ENCODE measurements at places on chromosomes 7 and 10. TPM values are rescaled to one million over a fixed set of nuclear protein-coding genes. Genes with fewer than 3 reads are reported as not detected.

Gene ANXA8
- total RNA-seq: 3.0 TPM

Gene TRIM8
- 117 TPM for total RNA-seq

Gene INHBA
- 1.5 TPM for total RNA-seq

Gene C10orf62
- total RNA-seq: 0.35 TPM

Gene NUTM2E
- total RNA-seq: 0.10 TPM

Gene CALHM1
- not detected for total RNA-seq

Gene FKBP14
- total RNA-seq: 12.8 TPM

Gene MCM7
- total RNA-seq: 23.9 TPM

Gene MEIG1
- total RNA-seq: not detected

Gene RPP38
- total RNA-seq: 8.4 TPM

Gene IFIT2
- 7.0 TPM for total RNA-seq

Gene C10orf53
- total RNA-seq: not detected

Gene CROT
- 8.8 TPM for total RNA-seq

Gene SEMA3C
- total RNA-seq: 71.7 TPM

GRCh38 chr7:31981874-31982390 is 88.3 kb downstream of the PDE1C start:
- DNase-seq: peak; percentile 52

GRCh38 chr10:71512761-71513539 is 116.2 kb downstream of the CDH23 start:
- no peak for DNase-seq

DNA sequence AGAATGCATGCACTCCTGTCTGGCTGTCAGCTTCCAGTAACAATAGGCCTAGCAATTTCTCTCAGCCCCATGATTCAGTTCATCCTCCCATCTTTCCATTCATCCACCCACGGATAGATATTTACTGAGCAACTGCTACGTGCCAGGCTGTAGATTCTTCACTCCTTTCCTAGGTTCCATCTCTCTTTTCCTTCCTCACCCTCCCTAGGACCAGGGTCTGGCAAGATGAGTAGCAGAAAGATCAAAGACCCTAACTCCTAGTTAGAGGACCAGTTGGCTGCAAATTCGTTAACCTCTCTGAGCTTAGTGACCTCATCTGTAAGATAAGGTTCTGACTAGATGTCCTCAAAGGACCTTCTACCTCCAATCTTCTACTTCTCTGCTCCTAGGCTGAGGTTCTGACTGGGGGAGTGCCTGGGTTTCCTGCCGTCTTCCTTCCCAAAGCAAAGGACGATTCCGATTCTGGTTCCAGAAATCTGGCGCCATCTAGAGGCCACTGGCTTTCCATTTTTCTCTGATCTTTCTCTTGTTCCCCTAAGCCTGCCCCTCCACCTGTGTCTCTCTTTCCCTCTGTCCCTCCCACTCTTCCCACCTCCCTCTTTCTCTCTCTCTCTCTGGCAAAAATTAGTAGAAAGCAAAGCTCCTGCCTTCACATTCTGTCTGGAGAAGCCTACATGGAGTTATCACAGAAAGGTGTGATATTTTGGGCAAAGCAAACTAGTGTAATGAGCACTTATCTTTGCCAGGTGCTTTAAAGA is 26.2 kb downstream of the TBATA start:
- peak; percentile 57 for DNase-seq

- peak; percentile 62 for DNase-seq
Observed at GRCh38 chr10:79322616-79323543, 24.4 kb upstream of the PPIF start.

DNA sequence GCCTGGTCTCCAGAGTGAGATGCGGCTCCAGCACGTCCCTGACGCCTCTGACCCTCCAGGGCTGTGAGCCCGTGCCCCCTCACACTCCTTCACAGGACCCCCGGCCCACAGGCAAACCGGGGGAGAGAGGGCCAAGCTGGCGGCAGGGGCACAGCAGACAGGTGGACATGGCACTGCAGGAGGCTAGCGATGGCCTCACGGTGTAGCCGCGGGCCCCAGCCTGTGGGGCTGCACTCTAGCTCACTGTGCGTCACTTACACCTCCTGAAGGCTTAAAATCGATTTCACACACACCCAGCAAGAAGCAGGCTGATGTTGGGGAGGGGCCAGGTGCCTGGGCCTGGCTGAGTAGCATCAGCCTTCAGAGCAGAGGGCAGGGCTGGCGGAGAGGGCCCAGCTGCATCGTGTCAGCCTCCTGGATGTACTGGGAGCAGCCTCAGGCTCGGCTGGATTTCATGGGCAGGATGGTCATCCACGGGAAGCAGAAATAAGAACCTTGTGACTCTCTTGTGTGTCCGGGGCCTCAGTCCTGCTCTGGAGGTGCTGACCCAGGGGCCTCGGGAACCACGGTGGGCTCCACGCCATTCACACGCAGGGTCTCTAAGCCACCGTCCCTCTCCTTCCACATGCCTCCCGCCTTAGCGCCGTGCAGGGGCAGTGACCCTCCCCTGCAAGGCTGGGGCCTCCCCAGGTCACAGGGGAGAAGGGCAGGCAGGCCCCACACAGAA is 19.4 kb upstream of the KNDC1 start:
- DNase-seq: peak; percentile 19

GRCh38 chr7:6158424-6159096 is 113.9 kb downstream of the CYTH3 start:
- no peak for DNase-seq

- DNase-seq: no peak
Observed at GRCh38 chr10:64515970-64516699, 994.9 kb downstream of the REEP3 start.

- DNase-seq: no peak
Observed at GRCh38 chr7:157673573-157673972, 336.8 kb downstream of the DNAJB6 start.

GRCh38 chr7:141232286-141233051 is 158.6 kb downstream of the TMEM178B start:
- no peak for DNase-seq

GRCh38 chr7:8260871-8261694 is 884 bp downstream of the ICA1 start:
- peak; percentile 78 for DNase-seq

- DNase-seq: no peak
Observed at GRCh38 chr10:61663466-61663865, 737 bp downstream of the CABCOCO1 start.

- no peak for DNase-seq
Observed at GRCh38 chr7:900331-901040, 24.1 kb downstream of the GET4 start.

GRCh38 chr10:28939281-28940157 is 262.2 kb downstream of the BAMBI start:
- peak; percentile 57 for DNase-seq

GRCh38 chr7:121313793-121314676 is 14.8 kb upstream of the WNT16 start:
- no peak for DNase-seq

DNA sequence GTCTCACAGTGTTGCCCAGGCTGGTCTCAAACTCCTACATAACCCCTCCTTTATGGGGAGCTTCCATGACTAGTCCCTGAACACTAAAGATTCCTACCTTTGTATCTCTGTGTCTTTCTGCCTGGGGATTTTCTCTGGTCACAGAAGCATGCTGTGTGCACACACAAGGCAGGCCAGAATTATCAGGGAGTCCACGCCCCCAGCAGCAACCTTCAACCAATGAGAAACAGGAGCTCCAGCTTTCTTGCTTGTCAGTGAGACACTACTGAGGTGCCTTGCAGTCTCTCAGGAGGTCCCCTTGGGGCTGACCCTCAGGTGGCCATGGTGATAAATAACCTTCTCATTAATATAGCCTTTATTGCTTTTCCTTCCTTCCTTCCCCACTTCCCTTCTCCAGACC is 45.1 kb upstream of the AUTS2 start:
- DNase-seq: no peak

DNA sequence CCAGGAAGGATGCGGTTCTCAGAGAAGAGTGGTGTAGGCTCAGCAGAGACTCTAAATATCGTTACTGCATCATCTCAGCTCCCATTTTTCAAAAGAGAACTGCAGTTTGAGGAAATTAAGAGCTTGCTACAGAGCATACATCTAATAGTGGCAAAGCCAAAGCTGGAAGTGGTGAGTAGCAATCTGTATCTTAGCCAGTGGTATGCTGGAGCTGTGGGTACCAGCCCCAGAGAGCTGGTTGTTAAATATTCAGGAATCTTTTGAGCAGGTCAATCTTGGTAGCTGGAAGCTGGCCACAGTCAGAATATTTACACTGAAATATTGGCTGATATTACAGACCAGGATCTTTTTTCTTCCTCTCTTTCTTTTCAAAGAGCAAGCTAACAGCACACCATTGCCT is 88.4 kb upstream of the STEAP1B start:
- DNase-seq: no peak

DNA sequence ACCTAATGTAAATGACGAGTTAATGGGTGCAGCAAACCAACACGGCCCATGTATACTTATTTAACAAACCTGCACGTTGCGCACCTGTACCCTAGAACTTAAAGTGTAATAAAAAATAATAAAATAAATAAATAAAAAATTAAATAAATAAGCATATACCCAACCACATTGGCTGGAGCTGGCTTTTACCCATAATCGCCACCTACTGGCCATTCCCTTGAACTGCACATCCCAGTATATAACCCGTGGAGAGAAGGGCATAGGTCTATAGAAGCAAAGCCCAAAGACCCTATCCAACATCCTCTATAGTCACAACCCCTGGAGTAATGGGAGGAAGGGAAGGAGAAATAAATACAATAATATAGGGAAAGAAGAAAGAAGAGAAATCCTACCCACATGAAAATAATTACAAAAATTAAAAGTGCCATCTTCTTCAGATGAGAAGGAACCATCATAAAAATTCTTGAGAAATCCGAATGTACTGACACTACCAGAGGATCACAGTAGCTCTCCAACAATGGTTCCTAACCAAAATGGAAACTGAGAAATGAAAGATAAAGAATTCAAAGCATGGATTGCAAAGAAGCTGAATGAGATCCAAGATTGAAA is 65.6 kb downstream of the TWIST1 start:
- DNase-seq: no peak

GRCh38 chr7:107318523-107319160 is 149.8 kb downstream of the HBP1 start:
- no peak for DNase-seq

DNA sequence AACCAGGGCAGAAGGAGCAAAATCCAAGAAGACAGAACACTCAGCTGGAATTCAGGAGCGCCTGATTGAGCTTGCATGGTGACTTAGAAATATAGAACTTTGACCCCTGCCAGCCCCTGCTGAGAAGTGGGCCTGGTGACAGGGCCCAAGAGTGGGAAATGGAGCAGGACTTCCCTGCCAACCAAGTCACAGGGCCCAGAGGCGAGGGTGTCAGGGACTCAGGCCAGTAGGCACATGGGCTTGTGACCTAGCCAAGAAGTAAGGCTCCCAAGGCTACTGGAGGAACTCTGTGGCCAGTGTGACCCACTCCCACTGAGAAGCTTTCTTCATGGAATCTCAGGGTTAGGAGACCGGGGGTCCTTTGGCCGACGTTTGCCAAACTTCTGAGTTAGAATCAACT is 31.9 kb downstream of the LRRC20 start:
- DNase-seq: no peak

DNA sequence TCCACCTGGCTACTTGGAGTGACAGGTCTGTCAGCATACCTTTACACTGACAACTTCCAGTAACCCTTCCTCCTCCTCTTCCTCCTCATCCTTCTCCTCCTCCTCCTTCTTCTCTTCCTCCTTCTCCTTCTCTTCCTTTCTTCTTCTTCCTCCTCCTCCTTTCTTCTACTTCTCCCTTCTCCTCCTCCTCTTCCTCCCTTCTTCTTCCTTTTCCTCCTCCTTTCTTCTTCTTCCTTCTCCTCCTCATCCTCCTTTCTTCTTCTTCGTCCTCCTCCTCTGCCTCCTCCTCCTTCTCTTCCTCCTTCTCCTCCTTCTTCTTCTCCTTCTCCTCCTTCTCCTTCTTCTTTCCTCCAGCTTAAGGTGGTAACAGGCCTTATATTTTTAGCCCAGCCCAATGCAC is 109.3 kb upstream of the PLXDC2 start:
- DNase-seq: no peak

GRCh38 chr10:16968416-16969041 is 151.3 kb upstream of the RSU1 start:
- DNase-seq: peak; percentile 39

DNA sequence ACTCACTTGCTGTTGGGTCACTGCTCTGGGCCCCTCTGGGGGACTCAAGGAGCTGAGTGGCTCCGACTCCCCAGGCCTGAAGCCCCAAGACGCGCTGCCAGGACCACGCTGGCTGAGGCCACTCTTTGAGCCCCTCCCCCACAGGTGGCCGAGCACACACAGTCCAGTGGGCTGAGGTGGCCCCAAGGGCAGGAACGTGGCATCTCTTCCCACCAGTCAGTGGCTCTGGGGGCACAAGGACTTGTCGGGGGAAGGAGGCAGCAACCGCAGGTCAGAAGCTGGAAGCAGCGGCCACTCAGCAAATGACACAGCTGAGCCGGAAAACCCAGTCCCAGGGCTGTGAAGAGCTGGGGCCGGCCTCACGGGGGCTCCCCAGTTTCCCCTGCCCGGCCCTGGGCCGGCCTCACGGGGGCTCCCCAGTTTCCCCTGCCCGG is 24.1 kb downstream of the GRIFIN start:
- DNase-seq: no peak

- no peak for DNase-seq
Observed at GRCh38 chr7:7764520-7765396, 46.4 kb upstream of the RPA3 start.

- DNase-seq: no peak
Observed at GRCh38 chr7:3955751-3956696, 655.0 kb downstream of the SDK1 start.

GRCh38 chr7:37174460-37174859 is 274.2 kb downstream of the ELMO1 start:
- DNase-seq: no peak

DNA sequence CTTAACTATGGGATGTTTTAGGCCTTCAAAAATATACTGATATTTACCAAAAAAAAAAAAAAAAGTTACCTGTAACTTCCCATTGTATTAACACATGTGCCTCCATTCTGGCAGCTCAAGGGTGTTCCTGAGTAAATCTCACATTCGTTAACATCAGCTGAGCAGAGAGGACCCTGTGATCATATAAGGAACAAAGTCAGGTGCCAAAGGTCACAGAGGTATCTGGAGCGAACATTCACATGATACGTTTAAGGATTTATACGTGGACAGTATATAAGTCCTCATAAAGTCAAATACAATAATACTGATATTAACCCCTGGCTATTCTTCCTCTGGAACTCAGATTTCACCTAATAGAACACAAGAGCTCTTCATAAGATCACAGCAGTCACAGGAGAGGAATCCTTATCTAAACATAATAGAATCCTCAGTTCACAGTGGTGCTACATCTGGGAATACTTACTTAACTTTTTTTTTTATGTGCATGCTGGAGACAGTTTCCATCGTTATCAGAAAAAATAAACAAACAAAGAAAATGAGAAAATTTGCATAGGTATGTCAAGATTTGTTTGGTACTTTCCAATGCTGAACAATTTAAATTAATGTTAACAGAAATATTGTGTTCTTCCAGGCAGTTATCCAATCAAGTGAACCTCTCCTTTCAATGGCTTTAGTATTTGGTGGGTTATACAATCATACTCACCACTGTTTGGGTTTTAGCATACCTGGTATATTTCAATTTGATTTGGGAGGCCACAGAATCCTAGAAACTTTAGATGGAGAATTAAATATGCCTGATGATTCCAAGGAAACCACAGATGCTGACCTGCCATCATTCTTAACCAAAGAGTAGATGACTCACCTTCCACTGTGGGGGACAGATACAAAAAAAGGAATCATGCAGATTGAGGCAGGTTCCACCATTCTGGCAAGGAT is 6.6 kb downstream of the CUBN start:
- no peak for DNase-seq

Measured in left ventricle myocardium superior (tissue), 1 donor.